ENCODE measurements at places on chromosomes 2 and 18.

DNA sequence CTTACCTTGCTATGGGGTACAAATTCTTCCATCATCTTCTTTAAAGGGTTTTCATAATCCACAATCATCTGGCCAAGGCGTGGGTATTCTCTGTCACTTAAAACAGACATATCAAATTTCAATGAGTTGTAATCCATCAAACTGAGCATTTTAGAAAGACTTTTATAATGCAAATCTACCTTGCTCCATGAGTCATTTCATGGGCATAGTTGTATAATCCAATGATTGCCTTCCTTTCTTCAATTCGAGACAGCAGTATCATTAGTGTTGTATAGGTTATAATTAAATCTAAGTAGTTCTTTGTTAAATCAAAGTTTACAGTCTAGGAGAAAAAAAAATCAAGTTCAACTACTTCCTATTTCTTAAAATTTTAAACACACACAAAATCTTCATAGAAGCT, 36.3 kb downstream of the NCKAP1 start:
- no peak for DNase-seq

GRCh38 chr2:88220718-88221117, 50.6 kb downstream of the THNSL2 start:
- no peak for DNase-seq

DNA sequence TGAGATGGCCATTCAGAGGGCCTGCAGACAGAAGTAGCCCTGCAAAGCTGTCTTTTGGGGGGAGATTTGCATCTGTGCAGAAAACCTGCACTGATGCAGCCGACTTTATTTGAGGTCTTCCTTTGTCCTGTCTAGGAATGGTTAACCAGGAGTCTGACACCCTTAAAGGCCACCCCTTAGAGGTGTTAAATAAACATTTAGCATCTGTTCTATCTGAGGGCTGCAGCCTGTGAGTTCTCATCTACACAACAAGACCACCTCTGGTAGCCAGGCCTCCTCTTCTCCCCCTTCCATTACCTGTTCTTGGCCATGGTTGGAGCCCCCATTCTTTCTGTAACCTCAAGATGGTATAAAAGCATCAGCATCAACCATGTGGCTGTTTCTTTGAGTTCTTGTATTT, 214.4 kb upstream of the HS6ST1 start:
- DNase-seq = no peak

GRCh38 chr2:26495705-26496297, 17.9 kb upstream of the OTOF start:
- no peak for DNase-seq

DNA sequence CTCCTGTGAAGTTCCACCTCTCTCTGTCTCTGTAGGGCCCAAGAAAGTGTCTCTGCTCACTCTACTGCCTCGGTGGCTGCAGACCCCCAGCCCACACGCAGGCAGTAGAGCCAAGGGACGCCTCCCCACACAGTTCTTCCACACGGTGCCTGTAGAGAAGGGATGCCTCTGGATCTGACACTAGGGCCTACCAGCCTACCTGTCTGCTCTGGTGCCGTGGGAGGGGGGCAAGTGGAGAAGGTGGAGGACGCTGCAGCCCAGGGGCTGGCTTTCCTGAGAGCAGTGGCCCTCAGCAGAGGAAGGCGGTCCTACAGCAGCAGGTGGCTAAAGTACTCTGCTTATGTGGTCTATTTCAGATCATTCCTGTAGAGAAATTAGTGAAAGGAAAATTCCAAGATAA, 9.0 kb upstream of the TMEM214 start:
- no peak for DNase-seq

GRCh38 chr18:41871229-41872000, 83.6 kb upstream of the PIK3C3 start:
- DNase-seq = no peak

GRCh38 chr2:201191132-201191875, 8.4 kb downstream of the CASP10 start:
- DNase-seq = no peak

- peak; percentile 24 for DNase-seq
Observed at GRCh38 chr2:26588576-26588975, 52.6 kb downstream of the CIB4 start.

- DNase-seq = no peak
Observed at GRCh38 chr2:65511306-65511705, 78.9 kb upstream of the SPRED2 start.

DNA sequence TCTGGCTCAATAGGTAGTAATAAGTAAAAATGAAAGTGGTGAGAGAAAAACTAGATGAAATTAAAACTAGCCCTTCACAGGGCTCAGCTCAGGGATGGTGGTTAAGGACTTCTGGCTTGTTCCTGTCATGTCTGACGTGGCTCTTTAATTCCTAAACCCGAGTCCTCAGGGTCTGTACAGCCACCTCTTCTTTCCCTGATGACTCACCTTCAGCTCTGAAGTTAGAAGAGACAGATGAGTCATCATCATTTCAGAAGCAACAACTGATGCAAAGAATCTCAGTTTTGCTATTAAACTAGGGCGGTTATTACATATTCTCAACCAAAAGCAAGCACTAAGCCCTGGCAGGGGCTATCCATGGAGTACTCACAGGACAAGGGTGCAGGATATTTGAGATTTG, 24.0 kb upstream of the ITGB6 start:
- peak; percentile 85 for DNase-seq

DNA sequence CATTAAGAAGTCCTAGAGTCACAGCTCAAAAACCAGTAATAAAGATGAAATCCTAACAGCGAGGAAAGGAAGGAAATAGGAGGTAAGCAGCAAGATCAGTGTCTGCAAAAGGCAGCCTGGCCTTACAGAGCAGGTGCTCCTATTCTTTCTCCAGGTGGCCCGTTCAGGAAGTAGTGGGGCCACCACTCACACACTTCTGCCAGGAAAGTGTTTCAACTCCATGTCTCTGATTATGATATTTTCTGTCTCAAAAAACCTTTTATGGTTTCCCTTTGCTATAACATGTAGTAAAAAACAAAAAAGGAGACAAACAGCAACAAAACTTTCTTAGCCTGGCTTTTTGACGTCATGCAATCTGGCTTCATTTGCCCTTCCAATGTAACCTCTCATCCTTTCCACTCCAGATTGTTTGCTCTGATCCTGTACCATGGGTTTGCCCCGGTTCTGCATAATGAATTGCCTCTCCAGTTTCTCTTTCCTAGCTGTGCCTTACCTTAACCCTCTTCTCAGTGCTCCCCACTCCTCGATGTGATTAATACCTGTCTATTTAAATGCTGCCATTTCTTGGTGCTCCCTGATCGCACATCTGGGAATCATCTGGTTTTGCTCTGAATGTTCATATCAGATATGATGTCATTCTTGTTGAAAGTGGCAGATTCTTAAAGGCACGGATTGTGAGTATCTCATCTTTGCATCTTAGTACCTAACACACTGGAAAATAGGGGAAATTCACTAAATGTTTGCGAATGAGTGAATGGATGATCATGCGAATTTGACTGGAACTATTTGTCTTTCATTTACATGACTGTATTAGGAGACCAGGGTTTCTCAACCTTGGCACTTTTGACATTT, 50.6 kb upstream of the PTPRM start:
- no peak for DNase-seq

DNA sequence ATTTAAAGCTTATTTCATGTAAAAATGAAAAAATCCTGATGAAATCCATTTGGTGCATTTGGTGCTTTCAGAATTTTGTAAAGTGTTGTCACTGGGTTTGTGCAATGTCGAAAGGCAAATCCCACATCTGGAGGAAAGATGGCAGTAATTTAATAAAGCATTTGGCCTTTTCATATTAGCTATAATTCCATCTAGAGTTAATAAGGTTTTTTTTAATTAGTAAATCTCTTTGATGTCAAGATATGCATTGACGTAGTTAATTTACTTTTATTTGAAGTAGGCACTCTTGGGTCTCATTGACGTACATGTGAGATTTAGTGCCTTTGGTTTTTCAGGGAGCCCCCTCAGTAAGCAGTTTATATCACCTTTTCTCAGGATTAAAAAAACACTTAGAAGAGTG, 12.3 kb upstream of the GAREM1 start:
- no peak for DNase-seq

DNA sequence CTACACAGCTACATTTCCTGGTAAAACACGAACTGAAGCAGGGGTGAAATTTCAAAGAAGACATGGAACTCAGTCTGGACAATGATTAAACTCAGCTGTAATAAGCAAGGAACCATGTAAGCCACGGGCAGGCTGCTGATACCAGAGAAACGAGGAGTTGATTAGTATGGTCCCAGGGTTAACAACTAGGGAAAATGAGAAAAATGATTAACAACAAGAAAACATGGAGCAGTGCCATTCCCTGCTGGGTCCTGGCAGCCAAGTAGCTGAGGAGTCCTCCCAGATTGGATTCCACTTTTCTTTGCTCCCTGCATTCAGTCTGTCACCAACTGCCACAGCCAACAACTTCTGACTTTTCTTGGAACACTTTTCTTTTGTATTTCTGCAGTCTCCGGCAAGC, 517.0 kb upstream of the KLHL29 start:
- DNase-seq = no peak

DNA sequence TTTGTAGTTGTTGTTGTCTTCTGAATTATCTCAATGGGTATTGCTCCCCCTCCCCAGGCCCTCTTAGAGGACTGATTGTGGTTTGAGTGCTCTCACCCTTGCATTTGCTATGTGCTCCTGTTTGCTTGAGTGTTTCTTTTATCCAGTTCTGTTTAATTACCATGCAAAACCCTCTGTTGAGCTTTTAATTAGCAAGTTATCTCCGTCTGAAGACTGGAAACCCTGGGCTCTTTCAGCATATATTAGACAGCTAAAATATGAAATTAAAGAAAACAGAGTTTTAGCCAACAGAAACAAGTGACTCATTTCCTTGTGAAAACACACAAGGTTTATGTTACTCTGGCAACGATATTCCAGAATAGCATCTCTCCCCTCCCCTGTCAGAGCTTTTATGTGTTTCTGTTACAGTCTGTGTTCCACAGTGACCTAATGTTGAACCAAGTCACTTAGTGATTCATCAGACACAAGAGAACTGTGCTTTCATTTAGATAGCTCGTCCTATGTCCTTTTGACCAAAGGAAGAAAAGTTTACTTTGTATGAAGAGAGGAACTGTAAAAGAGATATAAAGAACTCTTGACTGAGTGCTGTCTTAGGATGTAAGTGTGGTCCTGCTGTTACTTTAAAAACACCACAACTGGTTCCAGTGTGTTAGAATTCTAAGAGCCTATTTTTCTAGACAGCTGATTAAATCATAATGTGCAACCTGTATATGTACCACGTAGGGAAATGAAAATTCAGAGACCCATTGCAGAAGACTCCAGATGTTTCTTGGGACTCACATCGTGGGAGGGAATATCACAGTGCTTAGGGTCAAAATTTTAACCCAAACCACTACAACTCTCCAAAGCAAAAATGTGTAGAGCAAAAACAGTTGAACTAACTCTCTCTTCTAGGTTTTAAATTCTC, 172.8 kb upstream of the RBMS1 start:
- DNase-seq = no peak

GRCh38 chr2:36805635-36806224, 109.2 kb downstream of the VIT start:
- no peak for DNase-seq

- DNase-seq = no peak
Observed at GRCh38 chr2:70927138-70927537, 8.6 kb upstream of the ATP6V1B1 start.

DNA sequence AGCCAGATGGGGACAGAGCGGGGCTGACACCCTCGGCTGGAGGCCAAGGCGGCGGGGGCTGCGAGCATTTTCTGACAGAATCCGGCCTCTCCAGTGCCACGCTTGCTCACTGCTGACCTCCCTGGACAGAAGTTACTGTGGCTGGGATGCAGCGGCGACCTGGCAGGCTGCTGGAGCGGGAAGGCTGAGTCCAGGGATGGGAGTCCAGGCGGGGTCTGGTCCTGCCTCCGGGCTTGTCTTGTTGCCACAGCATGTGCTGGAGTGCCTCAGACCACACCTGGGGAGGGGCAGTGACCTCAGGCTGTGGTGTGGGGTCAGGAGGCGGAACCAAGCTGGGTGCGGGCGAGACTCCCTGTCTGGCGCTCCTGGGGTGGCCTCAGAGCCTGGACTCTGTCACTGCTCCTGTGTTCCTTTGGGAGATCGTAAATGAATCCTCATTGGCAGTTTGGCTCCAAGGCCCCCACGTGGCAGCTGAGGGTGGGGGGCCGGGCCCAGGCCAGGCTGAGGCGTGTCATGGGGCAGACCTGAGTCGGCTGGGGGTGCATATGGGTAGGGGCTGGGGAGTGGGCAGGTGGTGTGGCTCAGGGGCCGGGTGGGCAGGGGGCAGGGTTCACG, 5.5 kb downstream of the BOK start:
- peak; percentile 86 for DNase-seq

- peak; percentile 90 for DNase-seq
Observed at GRCh38 chr2:218284106-218284811, 8.0 kb downstream of the TMBIM1 start.

GRCh38 chr18:30903566-30903965, 139.0 kb downstream of the DSC3 start:
- peak; percentile 54 for DNase-seq

GRCh38 chr2:179096090-179096489, 46.2 kb upstream of the CCDC141 start:
- DNase-seq = no peak

- DNase-seq = no peak
Observed at GRCh38 chr2:75002007-75002406, 43.6 kb downstream of the POLE4 start.

GRCh38 chr2:12429779-12430406, 286.8 kb upstream of the TRIB2 start:
- DNase-seq = no peak

DNA sequence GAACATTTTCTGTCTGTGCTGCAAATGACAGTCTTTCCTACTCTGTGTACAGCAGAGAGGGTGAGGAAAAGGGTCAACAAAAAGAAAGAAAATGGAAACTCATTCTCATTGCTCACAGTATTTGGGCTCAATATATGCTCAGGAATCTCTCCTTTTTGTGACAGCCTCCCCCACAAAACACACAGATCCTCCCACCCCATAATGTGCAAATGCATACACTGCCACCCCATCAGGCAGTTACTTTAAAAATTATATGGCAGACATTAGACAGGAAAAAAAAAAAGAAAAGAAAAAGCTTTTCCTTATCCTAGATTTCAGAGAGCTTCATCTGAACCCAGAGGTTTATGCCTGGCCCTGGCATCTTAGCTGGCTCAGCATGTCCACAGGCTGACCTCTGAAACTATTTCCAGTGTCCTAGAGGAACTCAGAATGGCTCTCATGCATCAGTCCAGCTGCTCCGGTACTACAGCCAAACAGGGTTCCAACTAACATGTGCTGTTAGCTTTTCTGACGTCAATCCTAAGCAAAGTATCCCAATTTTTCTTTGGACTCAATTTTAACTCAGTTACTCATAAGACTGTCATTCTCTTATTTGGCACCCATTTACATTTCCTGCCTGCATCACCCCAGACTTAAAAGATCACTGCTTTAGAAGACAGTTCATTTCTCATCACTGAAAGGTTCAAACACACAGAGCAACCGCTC, 105.9 kb downstream of the RBMS1 start:
- DNase-seq = no peak

DNA sequence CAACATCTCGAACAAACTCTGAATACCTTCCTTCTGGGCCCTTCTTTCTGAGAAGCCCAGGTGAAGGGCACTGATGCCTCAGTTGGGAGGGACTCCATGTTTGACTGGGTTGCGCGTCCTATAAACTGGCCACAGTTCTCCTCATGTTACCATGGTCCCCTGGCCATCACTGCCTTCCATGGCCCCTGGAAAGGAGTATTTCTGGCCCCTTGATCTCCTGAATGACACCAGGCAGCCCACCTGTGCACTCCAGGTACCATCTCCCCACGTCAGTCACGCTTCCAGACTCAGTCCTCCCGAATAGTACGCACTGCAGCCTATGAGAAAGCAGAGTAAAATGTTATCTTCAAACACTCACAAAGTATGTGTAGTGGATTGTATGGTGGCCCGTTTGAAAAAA, 73.9 kb downstream of the ACKR3 start:
- DNase-seq = peak; percentile 17

GRCh38 chr2:178954049-178954448, 95.9 kb downstream of the CCDC141 start:
- DNase-seq = no peak

Measured in islet precursor cell (in vitro differentiated cells).